Naive thymus-derived CD4-positive, alpha-beta T cell (primary cell): ENCODE measurements at places on chromosomes 2 and 18. TPM values are rescaled to one million over a fixed set of nuclear protein-coding genes. Genes with fewer than 3 reads are reported as not detected.

The ITPRIPL1 gene
- total RNA-seq, result 30.4 and 31.8 TPM in 2 replicates

The CDK5R2 gene
- total RNA-seq, result not detected in 2 replicates

The REG1A gene
- not detected for total RNA-seq

The CWC22 gene
- 32.0 TPM for total RNA-seq

The EGR4 gene
- 0.15 and 0.23 TPM in 2 replicates for total RNA-seq

The NT5DC4 gene
- 0.56 TPM for total RNA-seq

The TMEM198 gene
- not detected for total RNA-seq

The UBE2E3 gene
- 21.7 TPM for total RNA-seq

The PID1 gene
- 1.1 TPM for total RNA-seq

The TRIM43 gene
- not detected for total RNA-seq

The SRSF7 gene
- total RNA-seq, result 295 TPM

The SPAG16 gene
- total RNA-seq, result 7.4 TPM

The NOL4 gene
- total RNA-seq, result not detected in 2 replicates

The RAB6C gene
- total RNA-seq, result not detected

The CYP26B1 gene
- not detected for total RNA-seq

The OTX1 gene
- not detected for total RNA-seq

The CCDC148 gene
- not detected for total RNA-seq

The AGXT gene
- not detected for total RNA-seq

The RAPGEF4 gene
- 2.5 TPM for total RNA-seq

The RTP5 gene
- total RNA-seq, result not detected in 2 replicates

The SELENOI gene
- 29.7 and 33.6 TPM in 2 replicates for total RNA-seq

The SLC30A3 gene
- total RNA-seq, result not detected

The SULT1C2 gene
- total RNA-seq, result not detected

The XPO1 gene
- total RNA-seq, result 192 TPM in 2 replicates

The HSBP1L1 gene
- total RNA-seq, result 42.8 TPM

The GKN2 gene
- total RNA-seq, result not detected

The B3GNT2 gene
- 37.0 TPM for total RNA-seq

The GCKR gene
- not detected for total RNA-seq

The RUFY4 gene
- 6.6 and 6.8 TPM in 2 replicates for total RNA-seq

The SCN9A gene
- total RNA-seq, result 1.8 TPM

The NLRC4 gene
- 0.27 TPM for total RNA-seq

The CTLA4 gene
- 10.7 TPM for total RNA-seq

The INHA gene
- total RNA-seq, result not detected in 2 replicates

The MYCN gene
- total RNA-seq, result 2.3 TPM
